ENCODE measurements at places on chromosomes 4 and X. TPM values are rescaled to one million over a fixed set of nuclear protein-coding genes. Genes with fewer than 3 reads are reported as not detected.

The ETDB gene
- total RNA-seq: not detected

The HSFX3 gene
- total RNA-seq: not detected

The L1CAM gene
- 7.9 TPM for total RNA-seq

The AFP gene
- not detected for total RNA-seq

The N4BP2 gene
- 15.0 TPM for total RNA-seq

The C4orf50 gene
- 0.26 TPM for total RNA-seq

The ZNF827 gene
- total RNA-seq: 13.8 TPM

The ZNF157 gene
- total RNA-seq: 0.26 TPM

The PRDM8 gene
- total RNA-seq: 2.6 TPM
